ENCODE measurements at places on chromosomes 12 and 14.

DNA sequence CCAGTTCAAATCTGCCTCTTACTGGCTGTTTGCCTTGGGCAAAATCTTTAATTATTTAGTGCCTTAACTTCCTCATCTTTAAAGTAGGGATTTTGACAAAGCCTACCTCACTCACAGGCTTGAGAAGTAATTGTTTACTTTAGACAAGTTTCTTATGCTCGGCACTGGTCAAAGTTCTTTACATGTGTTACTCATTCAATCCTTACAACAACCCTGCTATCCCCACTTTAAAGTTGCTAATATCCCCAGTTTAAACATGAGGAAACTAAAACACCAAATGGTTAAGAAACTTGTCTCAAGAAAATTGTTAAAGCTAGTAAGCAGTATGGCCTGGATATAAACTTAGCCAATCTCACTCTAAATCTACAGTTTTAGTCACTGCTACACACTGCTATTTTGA, 204.0 kb upstream of the AVPR1A start:
- DNase-seq = no peak

- DNase-seq = no peak
Observed at GRCh38 chr12:114166362-114166761, 200.2 kb upstream of the RBM19 start.

- DNase-seq = no peak
Observed at GRCh38 chr12:70096759-70097410, 146.3 kb upstream of the CNOT2 start.

DNA sequence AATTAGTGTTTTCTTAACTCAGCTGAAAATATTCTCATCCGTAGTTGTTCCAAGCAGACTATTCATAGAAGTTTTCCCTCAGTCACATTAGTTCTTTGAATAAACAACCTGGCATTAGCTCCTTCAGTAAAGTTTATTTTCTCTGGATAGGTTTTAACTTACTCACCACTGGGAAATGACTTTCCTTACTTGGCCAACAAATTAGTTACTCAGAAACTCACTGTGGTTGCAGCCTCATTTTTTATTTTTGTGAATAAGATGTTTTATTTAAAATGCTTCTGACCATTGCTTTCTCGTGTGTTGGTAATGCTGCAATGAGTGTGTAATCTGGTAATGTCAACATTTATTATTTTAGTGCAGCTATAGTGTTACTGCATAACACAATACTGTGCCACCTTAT, 74.9 kb downstream of the NOVA1 start:
- peak; percentile 77 for DNase-seq

DNA sequence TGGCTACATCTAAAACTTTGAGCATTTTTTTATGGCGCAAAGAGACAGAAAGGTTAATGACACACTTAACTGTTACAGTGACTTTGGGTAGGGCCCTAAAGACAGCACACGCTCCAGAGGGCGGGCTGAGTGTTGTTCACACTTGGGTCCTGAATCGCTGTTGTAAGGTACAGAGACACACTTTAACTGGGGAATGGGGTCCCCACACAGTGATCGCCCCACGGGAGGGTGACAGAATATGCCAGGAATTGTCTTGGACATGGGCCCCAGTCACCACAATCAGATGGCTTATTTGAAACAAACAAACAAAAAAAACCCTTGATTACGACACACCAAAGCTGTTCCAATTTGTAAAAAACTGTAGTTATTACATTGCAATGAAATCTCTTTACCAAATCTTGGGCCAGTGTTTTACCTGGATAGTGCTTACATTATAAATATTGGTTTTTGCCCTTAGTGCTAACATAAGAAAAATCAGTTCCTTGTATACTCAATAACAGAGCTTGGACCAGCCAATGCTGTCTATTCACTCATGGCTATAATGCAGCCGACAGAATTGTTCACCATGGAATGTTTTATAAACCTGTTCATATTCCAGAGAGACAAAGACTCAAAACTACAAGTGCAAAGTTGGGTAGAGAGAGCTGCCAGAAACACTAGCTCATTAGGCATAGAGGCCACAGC, 28.3 kb downstream of the KCTD10 start:
- no peak for DNase-seq

DNA sequence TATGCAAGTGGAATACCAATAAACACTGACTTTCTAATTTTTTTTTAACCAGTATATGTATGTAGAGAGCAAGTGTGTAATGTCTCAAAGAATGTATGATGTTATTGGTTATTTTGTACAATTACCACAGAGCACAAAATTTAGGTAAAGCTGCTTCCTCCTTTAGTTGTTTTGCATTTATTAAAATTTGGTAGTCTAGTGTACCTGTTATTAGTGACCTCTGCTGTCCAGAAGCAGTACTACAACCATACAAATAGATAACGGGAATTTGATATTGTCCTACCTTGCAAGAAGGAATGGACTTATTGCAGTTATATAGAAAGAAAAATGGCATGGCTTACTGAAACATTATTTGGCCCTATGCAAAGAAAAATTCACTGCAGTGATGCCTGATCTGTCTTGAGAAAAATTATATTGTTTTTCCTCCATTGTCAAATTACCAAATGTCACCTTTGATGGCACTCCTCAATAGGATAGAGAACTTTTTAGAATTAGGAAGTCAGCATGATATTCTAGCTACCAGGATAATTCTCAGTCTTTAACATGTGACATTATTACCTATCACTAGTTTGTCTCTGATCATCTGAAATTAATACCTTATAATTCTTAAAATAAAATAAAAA, 153.9 kb upstream of the RMST start:
- DNase-seq = peak; percentile 3

DNA sequence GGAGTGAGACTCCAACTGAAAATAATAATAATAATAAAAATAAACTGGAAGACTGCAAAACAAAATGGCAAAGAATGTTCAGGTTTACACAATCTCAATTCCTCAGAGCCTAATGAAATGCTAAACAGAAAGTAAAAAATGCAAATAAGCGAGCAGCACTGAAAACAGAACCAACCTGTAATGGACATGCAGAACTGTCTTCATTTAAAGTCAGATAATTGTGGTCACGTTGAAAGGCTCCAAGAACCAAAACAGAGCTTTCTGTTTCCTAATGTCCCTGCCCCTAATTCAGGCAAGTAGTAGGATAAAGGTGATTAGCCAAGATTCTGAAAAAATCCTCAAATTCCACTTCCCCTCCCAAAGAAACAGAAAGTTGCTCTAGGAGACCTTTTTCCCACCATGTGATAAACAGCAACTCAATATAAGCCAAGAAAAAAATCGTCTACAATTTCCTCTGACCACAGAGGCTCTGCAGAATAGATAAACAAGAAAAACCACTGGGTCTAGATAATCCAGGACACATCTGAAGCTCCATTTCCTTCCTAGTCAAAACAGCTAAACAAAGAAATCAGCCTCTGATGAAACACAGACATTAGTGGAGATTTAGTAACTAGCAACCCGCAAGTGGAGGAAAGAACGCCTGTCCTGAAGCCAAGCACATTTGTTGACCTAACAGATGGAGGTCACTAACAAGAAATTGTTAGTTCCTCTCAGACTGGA, 3.0 kb downstream of the MIS18BP1 start:
- peak; percentile 93 for DNase-seq

- DNase-seq = no peak
Observed at GRCh38 chr12:95494888-95495287, 20.9 kb downstream of the METAP2 start.

DNA sequence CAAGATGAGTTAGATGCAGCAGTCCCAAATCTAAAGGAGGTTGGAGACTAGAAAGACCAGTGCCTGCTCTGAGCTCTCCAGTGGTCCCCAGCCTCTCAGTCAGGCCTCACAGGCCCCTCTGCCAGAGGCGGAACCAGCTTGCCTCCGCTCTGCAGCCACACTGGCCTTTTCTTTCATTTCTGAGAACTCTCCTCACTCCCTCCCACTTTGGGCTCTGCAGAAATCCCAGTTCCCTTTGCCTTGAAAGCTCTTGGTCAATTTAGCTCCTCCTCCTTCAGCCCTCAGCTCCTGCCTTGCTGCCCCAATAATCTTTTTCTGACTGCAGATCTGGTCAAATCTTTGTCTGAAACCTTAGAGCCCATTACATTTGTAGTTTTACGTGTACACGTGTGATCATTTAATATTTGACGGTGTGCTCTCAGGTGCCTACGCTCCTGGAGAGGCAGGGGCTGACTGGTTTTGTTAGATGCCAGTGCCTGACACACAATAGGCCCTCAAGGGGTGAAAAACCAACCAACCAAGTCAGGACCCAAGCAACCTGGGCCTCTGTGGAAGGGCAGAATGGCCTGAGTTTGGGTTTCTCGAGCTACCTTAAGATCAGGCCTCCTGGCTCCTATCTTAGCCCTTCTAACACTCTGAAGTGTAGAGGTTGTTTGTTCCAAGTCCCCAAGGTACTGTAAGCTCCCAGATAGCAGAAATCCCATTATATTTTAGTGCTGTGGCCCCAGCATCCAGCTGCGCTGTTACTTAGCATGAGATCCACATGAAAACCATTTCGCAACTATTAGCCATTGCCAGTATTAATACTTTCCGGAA, 1.1 kb upstream of the NUDT4 start:
- DNase-seq = peak; percentile 44

DNA sequence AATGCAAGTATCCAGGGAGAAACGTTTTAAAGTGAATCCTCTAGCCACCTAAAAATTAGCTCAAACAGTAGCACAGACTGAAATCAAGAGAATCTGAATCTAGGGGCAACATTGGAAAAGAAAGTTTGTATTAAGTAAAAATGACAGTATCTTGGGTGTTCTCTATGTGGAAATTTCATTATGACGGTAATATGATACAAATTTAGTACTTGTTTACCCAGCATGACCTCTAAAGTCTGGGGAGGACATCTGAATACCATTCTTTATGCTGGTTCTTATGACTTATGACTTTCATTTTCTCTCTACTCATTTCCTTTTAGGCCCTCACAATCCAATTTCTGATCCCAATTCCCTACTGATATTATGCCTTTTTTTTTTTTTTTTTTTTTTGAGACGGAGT, 14.0 kb downstream of the GTSF1 start:
- DNase-seq = peak; percentile 40

- DNase-seq = no peak
Observed at GRCh38 chr14:22231018-22231417, 358.0 kb downstream of the DAD1 start.

- DNase-seq = no peak
Observed at GRCh38 chr12:39780913-39781446, 161.4 kb upstream of the ABCD2 start.
